ENCODE measurements at places on chromosomes 1 and 21.

DNA sequence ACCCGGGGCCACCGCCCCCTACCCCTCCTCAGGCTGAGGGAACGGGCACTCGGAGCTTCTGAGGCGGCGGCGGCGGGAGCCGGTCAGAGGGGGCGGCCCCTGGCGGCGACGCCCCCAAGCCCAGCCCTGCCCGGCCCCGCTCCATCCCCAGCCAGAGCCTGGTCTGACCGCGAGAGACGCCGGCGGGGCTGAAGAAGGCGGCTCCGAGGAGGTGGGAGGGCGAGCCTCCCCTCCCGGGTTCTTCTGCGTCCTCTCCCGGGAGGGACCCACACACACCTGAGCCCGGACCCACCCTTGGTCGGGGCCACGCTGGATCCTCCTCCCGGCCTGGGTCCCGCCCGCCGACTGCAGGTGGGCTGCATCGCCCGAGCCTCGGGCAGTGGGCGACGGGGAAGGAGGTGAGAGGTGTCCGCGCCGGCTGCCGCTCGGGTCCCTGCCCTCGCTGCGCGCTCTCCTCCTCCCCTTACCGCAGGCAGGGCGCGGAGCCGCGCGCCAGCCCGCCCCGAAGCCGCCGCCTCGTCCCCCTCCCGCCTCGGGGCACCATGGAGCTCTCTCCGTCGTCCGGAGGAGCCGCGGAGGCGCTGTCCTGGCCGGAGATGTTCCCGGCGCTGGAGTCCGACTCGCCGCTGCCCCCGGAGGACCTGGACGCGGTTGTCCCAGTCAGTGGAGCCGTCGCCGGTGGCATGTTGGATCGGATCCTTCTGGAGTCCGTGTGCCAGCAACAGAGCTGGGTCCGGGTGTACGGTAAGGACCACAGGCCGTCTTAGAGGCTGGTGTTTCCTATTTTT is at the start of gene RASAL2:
Gene RASAL2 (plus strand): TSS at position 154 of the 788 bp plus-strand sequence. CDS start 389 bp downstream, at position 543.
- DNase-seq, result no peak

GRCh38 chr1:225921734-225922709 is 2.0 kb downstream of the PYCR2 start:
- no peak for DNase-seq

DNA sequence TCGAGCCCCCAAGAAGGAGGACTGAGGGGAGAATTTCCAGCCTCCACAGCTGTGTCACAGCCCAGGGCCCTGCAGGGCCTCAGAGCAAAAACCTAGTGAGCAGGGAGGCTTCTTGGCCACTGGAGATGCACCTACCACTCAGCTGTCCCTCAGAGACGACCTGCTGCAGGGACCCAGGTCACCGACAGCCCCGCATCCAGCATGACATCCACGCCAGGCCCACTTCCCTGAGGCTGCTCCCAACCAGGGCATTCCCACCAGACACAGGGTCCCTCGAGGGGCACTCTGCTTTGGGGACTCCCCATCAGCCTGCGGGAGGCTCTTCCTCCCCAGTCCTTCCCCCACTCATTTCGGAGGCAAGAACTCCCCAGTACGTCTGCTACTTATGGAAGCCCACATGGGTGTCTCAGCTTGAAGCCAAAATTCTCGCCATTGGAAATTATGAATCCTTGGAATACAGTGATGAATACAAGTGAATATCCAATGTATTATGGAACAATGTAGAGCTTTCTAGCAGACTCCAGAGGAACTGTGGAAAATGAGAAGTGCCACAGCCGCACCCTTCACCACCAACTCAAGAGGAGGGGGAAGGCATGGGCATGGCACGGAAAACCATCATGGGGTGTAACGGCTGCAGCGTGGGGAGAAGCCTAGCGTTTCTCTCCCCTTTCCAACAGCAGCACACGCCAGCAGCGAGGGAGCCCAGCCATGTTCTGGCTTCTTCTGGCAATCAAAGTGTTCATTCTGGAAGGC is 6.9 kb downstream of the TFF3 start:
- no peak for DNase-seq

DNA sequence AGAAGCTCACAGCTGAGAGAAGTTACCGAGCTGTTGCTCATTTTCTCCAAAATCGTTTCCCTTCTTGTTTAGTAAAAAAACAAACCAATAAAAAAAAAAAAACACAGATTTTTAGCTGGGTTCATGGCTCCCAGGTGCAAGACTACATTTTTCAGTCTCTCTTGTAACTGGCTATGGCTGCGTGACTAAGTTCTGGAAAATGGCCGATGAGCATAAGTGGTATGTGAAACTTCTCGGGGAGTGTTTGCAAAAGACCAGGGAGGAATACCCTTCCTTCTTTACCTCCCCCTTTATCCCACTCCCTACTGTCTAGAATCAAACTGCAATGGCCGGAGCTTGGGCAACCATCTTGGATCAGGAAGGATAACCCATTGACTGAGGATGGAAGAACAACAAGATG is 38.7 kb upstream of the KANK4 start:
- DNase-seq, result no peak

DNA sequence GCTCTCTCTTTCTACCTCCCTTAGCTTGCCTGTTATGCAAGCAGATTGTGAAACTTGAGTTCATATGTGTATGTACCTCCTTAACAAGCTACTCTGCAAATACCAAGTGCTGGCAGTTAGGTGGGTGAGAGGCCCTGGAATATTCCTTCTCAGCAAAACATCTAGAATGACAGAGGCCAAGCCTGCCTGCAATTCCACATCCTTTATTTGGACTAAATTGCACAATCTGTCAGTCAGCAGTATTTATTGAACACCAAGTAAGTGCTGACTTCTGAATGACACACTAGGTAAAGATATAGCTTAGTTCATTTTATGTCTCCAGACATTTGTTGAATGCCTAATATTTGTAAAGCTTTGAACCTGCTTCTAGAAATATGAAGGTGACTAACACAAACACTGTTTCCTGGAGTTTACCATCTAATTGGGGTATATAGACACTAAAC is 87.5 kb downstream of the RGL1 start:
- DNase-seq, result no peak

GRCh38 chr1:109846162-109846561 is 64.5 kb upstream of the CSF1 start:
- no peak for DNase-seq

DNA sequence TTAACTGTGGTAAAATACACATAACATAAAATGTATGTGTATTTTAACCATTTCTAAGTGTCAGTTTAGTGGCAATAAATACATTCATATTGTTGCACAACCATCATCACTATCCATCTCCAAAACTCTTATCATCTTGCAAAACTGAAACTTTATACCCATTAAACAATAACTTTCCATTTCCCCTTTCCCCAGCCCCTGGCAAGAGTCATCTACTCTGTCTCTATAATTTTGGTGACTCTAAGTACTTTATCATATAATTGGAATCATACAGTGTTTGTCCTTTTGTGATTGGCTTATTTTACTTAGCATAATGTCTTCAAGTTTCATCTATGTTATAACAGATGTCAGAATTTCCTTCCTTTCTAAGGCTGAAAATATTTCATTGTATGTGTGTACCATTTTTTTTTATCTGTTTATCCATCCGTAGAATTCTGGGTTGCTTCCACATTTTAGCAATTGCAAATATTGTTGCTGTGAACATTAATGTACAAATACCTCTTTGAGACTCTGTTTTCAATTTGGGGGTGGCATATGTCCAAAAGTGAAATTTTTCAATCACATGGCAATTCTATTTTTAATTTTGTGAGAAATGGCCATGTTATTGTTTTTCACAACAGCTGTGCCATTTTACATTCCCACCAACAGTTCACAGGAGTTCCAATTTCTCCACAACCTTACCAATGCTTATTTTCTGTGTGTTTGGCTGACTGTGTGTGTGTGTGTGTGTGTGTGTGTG is 153.9 kb upstream of the GORAB start:
- DNase-seq, result no peak

DNA sequence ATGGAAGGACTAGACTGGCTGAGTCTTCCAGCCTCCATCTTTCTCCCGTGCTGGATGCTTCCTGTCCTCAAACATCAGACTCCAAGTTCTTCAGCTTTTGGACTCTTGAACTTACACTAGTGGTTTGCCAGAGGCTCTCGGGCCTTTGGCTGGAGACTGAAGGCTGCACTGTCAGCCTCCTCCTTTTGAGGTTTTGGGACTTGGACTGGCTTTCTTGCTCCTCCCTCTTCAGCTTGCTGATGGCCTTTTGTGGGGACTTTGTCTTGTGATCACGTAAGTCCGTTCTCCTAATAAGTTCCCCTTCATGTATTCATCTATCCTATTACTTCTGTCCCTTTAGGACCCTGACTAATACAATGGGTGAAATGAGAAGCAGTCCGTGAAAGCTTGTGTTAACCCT is 196.4 kb downstream of the KAZN start:
- DNase-seq, result no peak
